Cardiac fibroblast (primary cell): ENCODE measurements at places on chromosomes 3 and 15.

- DNase-seq = no peak
Measured at GRCh38 chr3:179624451-179624850, 19.9 kb downstream of the NDUFB5 start.

DNA sequence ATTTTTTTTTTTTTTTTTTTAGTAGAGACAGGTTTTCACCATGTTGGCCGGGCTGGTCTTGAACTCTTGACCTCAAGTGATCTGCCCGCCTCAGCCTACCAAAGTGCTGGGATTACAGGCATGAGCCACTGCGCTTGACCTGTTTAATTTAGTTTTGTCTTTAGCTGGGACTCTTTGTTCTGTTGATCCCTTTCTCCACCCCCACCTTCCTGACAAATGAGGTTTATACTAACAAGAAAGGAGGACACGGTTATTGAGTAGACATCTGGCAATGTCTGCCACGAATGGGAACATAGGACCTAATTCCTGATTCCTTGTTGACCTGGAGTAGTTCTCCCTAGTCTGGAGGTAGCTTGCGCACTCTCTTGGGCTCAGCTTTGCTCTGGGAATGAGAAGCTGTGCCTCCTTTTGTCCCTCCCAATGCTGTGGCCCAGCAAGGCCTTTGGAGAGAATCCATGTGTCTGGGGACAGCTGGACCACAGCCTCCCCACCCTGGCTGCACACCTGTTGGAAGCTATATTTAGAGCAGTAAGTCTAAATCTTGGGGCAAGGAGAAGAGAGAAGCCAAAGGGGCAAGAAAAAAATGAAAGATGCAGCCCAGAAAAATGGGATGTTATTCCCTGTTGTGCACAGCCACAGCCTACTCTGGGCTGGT, 53.2 kb upstream of the ADPGK start:
- DNase-seq = no peak

DNA sequence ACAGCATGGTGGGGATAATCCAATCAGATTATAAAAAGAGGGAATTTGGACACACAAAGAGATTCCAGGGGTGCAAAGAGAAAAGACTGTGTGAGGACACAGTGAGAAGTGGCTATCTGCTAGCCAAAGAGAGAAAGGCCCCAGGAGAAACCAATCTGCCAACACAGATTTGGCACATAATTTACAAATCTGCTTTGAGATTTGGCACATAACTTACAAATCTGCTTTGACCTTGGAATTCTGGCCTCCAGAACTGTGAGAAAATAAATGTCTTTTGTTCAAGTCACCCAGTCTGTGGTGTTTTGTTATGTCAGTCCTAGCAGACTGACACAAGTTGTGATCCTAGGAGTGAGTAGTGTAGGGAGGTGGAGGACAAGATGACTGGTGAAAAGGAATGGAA, 3.5 kb upstream of the TM4SF18 start:
- peak; percentile 53 for DNase-seq

GRCh38 chr3:68876112-68876713, 56.1 kb downstream of the TAFA4 start:
- peak; percentile 85 for DNase-seq

DNA sequence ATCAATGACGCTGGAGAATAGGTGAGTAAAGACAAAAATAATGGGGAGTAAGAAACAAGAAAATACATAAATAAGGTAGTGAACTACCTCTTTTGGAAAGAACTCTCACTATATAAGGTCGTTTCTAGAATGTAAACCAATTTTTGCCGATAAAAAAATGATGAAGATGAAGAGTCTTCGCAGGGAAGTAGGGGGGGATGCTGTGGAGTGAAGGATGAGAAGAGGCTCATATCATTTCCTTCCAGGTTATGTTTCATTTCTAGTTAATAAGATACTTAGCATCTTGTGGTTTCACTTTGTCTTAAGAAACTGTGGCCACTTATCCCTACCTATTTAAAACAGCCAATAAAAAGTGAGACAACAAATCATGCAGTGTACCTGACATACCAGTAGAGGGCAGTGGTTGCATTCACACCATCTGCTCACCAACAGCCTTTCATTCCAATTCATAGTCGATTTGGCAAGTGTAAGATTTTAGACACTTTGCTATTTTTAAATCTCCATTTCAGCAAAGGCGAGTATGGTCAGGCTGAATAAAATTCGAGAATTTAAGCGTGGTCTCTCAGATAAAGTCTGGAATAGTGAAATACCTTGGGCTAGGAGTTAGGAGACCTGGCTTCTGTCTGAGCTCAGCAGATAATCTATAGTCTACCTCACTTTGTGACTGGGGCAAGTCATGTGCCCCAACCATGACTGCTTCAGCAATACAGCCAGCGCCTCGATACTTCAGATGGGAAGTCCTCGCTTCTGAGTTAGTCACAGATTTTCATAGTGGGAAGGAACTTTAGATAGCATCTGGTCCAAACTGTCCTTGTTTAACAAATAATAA, 28.9 kb upstream of the ICE2 start:
- DNase-seq = peak; percentile 82

GRCh38 chr3:188950832-188951489, 220.8 kb upstream of the TPRG1 start:
- peak; percentile 99 for DNase-seq

GRCh38 chr3:14900881-14901873, 46.2 kb upstream of the NR2C2 start:
- no peak for DNase-seq

DNA sequence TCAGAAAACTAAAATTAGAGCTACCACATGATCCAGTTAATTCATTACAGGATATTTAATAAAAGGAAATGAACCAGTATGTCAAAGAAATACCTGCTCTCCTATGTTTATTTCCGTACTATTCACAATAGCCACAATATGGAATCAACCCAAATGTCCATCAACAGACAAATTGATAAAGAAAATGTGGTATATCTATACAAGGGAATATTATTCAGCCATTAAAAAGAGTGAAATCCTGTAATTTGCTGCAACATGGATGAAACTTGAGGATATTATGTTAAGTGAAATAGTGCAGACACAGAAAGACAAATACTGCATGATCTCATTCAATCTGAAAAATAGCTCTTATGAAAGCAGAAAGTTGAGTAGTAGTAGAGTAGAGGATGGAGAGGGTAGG, 33.7 kb upstream of the ALCAM start:
- no peak for DNase-seq

DNA sequence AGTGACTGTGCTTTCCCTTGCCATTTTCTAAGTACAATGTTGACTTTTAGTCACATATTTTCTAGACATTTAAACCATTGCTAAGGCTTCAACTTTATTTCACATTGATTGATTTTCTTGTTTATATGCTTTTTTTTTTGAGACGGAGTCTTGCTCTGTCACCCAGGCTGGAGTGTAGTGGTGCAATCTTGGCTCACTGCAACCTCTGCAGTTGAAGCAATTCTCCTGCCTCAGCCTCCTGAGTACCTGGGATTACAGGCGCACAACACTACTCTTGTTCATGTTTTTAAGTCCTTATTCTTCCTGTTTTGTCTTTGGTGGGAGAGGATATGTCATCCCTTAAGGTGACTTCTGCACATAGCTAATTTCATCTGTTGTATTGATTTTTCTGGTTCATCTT, 74.9 kb upstream of the LRRFIP2 start:
- DNase-seq = no peak

DNA sequence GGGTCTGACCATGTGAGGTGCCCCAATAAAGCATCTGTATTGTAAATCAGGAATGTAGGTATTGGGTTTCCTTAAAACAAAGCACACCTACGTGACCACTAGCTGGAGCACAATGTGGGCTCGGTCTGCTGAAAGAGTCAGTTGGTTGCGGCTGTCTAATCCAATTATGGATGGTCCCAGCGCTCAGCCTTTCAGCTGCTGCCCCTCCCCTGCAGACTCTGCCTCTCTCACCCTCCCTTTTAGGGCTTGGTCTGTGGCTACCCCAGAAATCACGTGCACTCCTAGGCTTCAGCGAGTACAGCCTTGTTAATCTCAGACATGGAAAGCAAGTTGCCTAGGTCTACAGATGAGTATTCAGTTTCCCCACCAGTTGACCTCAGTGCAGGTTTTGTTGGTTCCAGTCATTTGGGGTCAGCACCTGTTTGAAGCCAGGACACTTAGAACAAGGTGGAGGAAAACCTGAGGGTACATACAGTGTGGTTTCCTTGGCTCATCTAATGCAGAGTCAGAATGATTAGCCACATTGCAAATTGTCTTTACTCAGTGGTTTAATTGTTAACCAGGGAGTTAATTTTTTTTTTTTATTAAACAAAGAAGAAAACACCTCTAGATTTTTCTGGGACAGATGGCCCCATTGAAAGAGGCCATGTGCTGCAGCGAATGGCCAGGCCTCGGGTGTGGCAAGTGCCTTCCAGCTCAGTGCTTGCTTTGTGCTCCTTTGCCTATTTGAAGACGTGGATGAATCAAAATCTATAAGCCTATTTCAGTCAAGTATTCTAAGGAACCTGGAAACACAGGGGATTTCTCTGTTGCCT, 137.7 kb downstream of the IGF1R start:
- no peak for DNase-seq

- DNase-seq = peak; percentile 28
Measured at GRCh38 chr3:158845765-158846350, 44.0 kb downstream of the MFSD1 start.

DNA sequence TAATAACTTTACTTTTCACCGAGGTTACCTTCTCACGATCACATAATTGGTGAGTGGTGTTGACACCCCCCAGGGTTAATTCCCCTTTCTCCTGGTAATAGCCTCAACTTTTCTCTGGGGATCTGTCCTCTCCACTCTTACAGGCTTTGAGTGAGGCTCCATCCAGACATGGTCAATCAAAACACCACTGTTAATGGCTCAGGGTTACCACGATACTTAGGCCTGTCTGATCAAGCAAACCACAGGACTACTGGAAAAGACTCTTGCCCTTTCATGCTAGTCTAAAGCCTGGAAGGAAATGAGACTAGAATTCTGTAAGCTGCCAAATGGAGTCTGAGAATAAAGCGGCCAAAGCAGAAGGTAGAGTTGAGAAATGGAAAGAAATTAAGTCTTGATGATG, 56.5 kb upstream of the STT3B start:
- DNase-seq = no peak

- DNase-seq = no peak
Measured at GRCh38 chr3:32432045-32432710, 40.5 kb downstream of the CMTM7 start.

- peak; percentile 98 for DNase-seq
Measured at GRCh38 chr15:90233387-90234095, at the start of gene CIB1. Gene CIB1, minus strand, starts transcription at chr15:90233941. Its CDS starts 56 bp downstream, at chr15:90233885.

GRCh38 chr3:65552434-65552833, 486.3 kb downstream of the MAGI1 start:
- no peak for DNase-seq

- DNase-seq = no peak
Measured at GRCh38 chr3:161866176-161866575, 369.6 kb downstream of the OTOL1 start.

GRCh38 chr15:93846148-93846547, 385.2 kb upstream of the MCTP2 start:
- no peak for DNase-seq

DNA sequence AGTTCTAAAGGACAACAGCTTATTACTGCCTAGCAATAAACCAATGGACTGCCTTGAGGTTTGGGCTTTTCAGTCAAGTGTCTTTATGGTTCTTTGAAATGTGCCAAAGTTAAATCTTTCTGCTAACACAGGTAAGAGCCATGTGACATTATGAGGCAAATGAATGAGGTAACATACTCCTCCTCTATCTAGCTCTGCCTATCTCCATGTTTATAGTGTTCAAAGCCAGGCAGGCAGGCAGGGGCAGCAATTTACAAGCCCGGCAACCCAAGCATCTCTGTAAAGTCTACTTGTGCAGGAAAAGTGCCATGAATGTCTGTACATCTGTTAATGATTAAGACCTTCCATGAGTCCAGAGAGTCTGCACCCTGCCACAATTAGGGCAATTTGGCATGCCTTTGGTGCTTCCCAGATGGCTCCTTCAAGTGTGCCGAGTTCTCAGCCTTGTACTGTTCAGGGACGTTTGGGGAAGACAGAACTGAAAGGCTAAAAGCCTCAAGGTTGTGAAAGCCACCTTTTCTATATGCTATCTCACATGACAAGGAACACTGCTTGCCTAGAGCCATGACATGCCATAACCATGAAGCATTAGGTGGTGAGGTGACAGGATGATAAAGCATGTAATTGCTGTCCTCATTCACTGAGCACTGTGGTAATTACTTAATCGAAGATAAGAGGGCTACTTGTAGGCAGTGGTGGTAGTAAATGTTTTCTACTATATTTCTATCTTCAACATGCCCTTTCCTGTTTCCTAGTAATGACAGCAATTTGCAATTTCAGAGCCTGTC, 41.4 kb upstream of the EIF1B start:
- DNase-seq = no peak

GRCh38 chr3:170949211-170949610, 40.8 kb upstream of the EIF5A2 start:
- DNase-seq = no peak

DNA sequence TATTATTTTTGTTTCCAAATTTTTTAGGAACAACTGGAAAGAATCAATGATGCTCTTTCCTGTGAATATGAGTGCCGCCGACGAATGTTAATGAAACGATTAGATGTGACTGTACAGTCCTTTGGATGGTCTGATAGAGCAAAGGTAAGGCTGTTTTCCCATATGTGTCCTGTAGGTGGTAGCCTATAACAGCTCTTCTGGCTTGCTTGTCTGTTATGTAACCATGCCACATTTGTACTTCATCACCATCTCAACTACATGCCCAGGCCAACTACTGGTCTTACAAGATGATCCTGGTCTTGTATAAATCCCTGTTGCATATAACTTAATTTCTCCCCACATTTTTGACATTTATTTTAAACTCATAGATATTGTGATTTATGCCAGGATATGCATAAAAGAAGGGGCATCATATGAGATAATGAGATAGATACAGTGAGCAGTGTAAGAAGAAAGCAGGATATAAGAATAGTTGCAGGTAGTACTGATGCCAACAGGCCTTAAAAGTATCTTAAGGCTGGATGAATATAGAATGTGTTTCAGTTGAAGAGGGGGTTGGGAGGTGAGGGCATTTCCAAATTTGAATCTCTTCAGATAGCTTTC, 20.3 kb downstream of the FAM98B start:
- peak; percentile 79 for DNase-seq

- DNase-seq = no peak
Measured at GRCh38 chr15:47917881-47918280, 200.6 kb downstream of the SEMA6D start.

DNA sequence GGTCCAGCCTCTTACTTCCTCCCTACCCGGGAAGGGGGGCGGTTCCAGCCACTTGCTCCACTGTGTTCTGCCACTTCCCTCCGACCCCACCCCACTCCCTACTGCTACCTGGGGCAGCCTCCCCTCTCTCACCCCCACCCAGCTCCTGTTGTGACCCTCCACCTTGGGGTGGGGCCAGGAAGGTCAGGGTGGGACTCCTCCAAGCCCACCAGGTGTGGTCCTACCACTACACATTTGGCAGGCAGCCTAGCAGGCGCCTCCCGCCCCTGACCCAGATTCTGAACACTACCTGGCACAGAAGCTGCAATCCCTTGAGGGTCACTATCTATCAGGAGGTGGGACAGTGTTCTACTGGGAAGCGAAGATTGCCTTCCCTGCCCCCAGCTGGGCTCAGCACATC, 13.7 kb upstream of the RAF1 start:
- no peak for DNase-seq

DNA sequence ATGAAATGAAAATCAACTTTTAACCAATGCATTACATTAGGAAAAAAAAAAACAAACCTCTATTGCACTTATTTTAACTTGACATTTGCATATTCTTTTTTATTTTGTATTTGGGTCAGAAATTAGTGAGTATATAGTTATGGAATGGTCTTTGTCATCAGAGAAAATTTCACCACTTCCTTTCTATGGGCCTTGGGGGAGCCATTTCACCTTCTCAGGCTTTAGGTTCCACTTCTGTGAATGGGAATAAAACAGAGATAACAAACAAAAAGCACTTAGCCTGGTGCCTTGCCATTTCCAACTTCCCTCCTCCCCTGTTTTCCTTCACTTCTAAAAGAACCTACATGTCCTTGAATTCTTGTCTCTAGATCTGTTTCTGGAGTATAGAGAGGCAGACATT, 168.0 kb upstream of the STT3B start:
- DNase-seq = peak; percentile 62
